HFFc6 (cell line): ENCODE measurements at places on chromosomes 5 and 9.
A peak's percentile ranks its signal among the peaks of the same experiment; 100 is the strongest.

GRCh38 chr9:89439571-89439970 is 58.3 kb downstream of the SEMA4D start:
- no peak for DNase-seq

DNA sequence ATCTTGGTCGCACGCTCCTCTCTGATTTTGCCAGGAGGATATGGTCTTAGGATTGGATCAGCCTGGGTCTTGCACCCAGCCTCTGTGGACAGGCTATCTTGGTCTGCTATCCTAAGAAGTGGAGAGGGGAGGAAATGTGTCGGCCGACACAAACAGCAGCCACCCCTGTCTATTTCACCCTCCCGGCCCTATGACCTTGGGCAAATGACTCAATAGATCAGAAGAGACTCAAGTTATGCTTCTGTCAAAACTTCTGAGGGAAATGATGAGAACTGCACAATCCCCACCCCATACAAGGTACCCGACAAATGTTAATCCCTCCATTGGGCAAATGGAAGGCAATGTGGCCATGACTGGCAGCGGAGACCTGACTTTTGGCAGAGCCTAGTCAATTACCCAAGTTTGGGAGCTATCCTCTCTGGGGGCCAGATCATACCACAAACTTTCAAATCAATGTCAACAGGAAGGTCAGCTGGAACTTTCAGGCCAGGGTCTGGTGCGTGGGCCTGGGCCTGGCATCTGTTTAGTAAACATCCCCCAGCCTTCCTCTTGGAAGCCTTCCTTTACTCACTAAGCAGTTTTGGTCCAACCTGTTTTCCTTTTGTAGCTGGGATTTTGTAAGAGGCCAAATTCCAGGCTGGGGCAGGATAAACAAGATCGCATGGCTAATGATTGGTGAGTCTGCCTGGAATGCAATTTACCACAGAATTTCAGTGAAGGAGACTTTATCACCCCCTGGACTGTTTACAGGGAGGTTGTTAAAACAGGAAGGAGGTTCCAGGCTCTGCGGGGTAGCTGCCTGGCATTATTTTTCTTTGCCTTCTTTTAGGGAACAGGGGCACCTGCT is 64.2 kb upstream of the CPEB4 start:
- DNase-seq, result peak; percentile 88

GRCh38 chr5:52466113-52466512 is 321.6 kb upstream of the ITGA1 start:
- no peak for DNase-seq

DNA sequence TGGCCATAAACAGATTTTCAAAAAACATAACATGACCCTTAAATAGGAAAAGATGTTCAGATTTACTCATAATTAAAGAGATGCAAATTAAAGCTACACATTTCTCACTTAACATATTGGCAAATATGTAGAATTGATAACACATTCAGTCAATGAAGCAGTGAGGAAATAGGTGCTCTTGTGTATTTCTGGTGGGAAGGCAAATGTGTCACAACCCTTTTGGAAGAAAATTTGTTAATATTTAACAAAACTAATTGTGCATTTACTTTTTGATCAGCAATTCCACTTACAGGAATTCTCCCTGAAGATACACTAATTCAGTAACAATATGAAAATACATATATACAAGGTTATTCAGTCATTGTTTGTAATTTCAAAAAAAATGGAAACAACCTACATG is 68.1 kb downstream of the FBXW11 start:
- no peak for DNase-seq

DNA sequence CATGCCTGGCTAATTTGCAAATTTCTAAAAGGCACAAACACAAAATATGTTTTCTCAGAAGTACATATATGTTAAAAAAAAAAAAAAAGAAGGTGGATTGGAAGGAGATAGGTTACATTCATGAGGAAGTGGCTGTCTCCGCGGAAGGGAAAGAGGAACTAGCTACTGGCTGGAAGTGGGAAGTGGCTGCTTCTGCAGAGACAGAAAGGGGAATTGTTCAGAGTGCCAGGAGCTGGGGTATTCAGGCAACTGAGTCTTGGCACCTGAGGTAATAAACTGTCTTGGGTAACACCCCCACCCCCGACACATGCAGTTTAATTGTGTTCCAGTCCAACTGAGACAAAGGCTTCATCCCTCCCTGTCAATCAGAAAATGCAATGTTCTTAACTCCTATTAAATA is 45.6 kb downstream of the S1PR3 start:
- DNase-seq, result no peak

DNA sequence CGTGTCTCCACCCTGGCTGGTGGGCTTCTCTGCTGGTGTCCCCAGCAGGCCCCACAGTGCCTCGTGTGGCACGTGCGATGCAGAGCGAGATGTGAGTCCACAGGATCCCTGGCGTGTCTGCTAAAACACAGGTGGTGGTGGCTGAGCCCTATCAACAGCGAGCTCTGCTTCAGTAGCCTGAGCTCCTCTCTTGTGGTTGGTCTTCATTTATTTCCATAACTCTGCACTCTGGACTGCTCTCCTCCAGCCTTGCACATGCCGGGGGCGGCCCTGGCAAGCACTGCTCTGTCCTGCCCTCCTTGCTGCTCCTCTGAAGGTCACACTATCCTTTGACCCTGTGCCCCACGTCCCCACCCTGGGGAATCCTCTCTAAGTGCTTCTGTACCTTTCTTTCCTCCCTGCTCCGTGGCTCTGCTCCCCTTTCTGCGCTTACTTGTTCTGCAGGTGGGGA is 59.2 kb downstream of the NSUN2 start:
- no peak for DNase-seq

DNA sequence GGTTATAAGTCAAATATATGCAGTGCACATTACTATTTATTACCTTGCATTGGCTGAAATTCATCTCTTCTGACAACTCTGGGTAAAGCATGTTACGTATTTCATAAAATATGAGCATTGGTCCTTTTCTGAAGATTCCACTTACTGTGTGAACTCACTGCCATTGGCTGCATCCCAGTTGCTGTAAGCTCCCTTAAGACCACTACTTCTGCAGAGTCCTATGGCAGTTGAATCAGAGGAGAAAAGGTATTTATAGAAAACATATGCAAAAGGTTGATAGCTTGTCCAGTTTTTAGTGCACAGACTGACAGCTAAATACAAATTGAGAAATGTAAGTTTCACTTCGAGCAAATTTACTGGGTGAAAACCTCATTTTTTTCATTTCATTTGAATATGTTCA is 394.6 kb upstream of the ARRDC3 start:
- DNase-seq, result no peak

DNA sequence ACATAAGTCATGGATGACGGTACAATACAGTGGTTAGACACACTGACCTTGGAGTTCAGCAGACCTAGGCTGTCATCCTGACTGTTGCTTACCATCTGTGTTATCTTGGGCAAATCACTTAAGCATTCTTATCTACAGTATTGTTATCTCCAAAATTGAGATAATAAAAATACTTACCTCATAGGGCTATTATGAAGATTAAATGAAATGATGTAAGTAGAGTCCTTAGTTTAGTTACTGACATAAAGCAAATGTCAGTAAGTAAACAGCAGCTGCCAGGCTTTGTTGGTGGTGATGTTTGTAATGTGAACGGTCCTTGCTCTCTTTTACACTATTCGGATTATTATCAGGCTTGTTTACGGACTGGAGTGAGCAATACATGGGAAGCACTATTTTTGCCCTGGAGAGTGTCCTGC is 107.3 kb upstream of the DPYSL3 start:
- no peak for DNase-seq

GRCh38 chr5:71529682-71530081 is 57.5 kb upstream of the MCCC2 start:
- DNase-seq, result no peak

- DNase-seq, result no peak
Measured at GRCh38 chr5:170423692-170424091, 34.5 kb upstream of the KCNMB1 start.

DNA sequence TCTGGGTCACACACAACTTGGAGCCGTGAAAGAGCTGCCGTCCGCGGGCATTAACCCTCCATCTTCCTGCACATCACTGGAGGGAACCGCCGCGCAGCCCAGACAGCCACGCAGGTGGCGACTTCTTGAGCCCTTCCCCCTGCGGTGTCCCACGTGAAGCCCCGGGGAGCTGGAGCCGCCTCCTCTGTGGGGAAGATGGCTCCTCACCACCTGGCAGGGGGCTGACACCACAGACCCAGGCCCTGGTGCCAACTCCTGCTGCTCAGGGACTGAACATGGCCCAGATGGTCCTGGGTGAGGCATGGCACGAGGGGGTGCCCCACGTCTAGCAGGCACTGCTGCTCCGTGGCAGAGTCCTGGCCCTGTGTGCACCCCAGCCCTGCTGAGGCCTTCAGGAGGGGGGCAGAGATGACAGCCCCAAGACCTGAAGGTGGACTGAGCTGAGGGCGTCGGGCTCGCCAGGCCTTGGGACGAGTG is 38.9 kb downstream of the NDUFS6 start:
- DNase-seq, result no peak

DNA sequence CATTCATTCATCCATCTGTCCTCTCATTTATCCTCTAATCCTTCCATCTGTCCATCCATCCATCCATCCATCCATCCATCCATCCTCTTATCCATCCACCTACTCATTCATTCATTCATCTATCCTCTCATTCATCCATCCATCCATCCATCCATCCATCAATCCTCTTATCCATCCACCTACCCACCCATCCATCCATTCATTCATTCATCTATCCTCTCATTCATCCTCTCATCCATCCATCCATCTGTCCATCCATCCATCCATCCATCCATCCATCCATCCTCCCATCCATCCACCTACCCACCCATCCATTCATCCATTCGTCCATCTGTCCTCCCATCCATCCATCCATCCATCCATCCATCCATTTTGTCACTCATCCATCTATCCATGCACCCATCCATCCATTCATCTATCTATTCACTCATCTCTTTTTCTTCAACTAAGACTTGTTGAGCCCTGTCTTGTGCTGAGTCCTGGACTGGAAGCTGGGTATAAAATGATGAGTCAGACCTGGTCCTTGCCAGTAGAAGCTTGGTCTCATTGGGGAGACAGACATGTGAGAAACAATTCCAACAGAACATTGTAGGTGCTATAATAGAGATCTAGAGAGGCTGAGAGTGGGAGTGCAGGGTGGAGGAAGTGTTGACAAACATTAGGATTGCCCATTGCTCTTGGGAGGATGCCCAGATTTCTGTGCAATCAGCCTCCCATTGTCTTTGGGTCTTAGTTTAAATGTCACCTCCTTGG is 55.0 kb upstream of the IER5L start:
- no peak for DNase-seq

- no peak for DNase-seq
Measured at GRCh38 chr5:178474562-178475184, 115.5 kb downstream of the COL23A1 start.

DNA sequence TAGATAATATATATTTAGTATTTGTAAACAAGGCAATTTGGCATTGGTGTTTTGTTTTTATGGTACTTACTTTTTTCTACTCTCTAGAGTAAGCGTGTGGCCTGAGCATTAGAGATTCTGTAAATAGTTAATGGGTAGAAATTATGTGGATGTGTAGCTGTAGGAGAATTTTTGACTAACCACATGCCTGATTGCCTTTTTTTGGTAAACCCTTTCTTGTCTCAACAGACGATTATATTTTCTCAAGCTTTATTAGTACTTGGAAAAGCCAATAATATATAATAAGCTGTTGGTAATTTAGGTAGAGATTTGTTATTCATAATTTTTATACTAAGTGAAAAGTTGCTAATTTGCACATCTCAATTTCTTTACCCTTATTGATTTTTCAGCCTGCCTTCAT is 76.8 kb downstream of the FCHO2 start:
- DNase-seq, result no peak

- DNase-seq, result no peak
Measured at GRCh38 chr9:69176471-69177171, 2.5 kb downstream of the TJP2 start.
